ENCODE measurements at places on chromosomes 5 and 9.
A peak's percentile ranks its signal among the peaks of the same experiment; 100 is the strongest.

DNA sequence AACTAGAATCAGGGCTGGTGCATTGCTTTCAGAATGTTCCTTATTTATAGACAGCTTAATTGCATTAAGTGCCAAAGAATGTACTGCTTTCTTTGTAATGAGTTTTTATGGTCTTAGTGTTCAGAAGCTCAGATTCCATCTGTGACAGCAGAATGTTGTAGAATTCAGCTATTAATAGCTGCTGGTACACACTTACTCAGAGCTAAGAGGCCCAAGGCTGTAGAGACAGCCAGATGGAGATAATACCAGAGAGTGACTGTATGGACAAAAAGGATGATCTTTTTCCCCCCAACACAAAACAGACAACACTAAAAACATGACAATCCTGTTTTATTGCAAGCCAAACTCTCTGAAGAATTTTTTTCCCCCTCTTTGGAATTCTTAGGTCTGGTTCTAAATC is 50.2 kb downstream of the PPP2R2B start:
- DNase-seq = no peak

DNA sequence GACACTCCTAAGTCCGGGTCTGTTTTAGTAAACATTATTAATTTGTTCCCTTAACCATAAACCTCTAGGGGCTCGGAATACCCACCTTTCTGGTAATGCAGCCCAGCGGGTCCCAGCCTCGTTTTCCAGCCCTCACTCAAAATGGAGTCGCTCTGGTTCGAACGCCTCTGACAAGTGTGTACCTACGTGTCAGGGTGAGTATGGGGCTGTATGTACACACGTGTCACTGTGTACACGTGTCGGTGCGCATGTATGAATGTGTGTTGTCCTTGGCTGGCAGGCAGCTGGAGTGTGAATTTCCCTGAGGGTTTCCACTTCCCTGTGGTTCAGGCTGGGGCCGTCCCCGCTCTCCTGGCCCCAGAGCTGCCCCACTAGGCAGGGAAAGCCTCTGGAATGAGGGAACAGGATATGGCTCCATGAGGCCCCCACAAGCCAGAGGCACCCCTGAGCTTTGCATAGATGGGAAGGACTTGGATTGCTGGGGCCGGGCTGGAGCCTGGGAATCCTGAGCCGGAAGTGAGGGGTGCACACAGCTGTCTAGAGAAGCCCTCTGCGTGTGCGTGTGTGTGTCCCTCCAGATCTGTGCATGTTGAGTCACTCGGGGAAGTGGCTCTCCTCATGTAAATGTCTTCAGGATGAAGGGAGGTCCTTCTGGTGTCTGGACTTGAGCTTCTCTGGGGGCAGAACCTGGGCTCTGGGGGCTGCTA is 160.8 kb upstream of the IER5L start:
- no peak for DNase-seq

DNA sequence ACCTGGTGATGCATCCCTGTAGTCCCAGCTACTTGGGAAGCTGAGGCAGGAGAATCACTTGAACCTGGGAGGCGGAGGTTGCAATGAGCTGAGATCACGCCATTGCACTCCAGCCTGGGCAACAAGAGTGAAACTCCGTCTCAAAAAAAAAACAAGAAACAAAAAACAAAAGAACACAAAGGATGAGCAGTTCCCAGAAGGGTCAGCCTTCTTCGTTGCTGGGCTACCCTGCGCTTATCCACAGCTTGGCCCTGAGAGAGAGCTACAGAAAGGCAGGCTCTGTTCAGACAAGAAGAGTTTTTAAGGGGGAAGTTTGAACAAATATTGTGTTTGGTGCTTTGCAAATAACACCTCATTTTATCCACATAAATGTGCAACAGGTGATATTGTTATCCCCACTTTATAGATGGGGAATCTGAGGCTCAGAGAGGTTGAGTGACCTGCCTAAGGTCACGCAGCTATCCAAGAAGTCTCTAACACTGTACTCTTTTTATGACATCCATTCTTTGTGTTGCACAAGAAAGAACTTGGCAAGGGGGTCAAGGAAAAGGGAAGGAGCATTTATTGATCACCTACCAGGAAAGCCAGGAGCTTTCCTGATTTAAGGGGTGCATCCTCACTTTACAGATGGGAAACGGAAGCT is 63.7 kb upstream of the NEURL1B start:
- no peak for DNase-seq

DNA sequence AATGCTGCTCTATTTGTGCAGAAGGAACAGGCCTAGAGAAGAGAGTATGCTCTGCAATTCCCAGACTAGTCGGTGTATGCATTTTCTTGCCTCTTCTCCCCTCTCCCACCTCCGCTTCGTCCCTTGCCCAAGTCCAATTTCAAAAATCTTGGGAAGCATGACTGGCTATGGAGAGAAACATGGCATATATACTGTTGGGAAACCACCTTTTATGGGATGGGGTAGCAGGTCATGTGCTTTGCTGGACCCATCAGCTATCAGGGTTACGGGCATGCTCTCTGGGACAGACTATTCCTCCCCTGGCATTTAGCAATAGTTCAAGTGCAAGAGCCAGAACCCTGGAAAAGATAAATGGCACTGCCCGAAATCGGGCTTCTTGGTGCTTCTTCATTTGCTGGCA is 12.0 kb downstream of the ISL1 start:
- no peak for DNase-seq

DNA sequence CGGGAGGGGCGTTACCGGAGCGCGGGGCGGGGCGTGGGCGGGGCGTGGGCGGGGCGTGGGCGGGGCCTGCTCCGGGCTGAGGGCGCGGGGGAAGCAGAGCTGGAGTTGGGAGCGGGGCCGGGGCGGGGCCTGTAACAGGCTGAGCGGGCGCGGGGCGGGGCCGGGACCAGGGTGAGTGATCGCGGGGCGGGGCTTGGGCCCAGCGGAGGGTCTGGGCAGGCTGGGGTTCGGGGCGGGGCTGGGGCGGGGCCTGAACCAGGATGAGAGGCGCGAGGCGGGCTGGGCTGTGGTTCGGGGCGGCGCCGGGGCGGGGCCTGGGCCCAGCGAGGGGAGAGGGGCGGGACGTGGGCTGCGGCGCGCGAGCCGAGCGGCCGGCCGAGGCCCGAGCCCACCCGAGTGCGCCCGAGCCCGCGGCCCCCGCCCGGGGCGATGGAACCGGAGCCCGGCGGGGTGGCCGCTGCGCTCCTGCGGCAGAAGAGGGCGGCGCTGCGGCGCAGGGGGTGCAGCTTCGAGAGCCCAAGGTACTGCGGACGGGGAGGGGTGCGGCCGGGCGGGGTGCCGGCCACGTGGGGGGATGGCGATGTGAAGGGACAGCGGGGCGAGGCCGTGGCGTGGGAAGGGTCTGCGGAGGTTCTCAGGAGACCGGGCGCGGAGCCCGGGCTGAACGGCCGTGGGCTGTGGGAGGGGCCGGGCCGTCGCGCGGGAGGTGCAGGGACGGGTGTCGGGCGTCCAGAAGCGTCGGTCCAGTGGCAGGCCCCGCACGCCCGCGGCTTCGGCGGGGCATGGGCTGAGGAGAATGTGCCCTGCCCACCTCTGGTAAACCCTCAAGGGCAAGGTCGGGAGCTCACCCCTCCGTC is 39.5 kb upstream of the GARNL3 start:
- peak; percentile 60 for DNase-seq

DNA sequence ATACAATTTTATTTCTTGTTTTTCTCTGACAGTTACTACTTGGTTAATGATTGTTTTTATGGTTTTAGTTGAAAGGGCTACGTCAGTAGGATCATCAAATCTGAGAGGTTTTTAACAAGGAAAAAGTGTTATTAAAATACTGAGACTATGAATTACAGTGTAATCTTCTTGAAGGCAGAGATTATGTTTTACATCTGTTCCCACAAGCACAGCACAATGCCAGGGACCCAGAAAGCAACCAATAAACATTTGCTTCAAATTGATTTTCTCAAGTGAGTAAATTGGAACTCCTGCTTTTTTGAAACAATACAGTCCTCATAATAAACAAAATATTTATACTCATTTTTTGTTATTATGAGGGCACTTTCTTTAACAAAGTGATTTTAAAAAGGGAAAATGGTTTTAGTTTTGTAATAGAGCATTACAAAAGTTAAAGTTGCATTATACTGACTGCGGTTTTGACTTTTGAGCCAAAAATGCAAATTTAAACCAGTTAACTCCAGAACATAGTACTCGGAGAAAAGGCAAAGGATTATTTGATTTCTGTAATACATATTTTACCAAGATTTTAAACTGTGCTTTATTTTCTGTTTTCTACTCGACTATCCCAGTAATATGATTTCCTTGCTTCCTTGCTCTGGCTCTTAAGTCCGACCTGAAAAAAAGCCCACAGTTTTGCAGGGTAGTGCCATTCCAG is 176.9 kb downstream of the GDNF start:
- DNase-seq = no peak

GRCh38 chr5:59371525-59372127 is 521.9 kb downstream of the PDE4D start:
- no peak for DNase-seq

DNA sequence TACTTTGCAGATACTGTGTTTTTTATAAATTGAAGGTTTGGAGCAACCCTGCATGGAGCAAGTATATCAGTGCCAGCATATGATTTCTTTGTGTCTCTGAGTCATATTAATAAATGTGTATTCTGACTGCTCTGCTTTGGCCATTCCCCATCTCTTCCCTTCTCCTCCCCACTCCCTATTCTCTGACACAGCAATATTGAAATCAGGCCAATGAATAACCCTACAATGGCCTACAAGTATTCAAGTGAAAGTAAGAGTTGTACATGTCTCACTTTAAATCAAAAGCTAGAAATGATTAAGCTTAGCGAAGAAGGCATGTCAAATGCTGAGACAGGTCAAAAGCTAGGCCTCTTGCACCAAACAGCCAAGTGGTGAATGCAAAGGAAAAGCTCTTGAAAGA is 82.2 kb upstream of the TLX3 start:
- DNase-seq = no peak

GRCh38 chr5:66789434-66789833 is 193.2 kb downstream of the MAST4 start:
- DNase-seq = no peak

GRCh38 chr9:112755016-112755427 is 4.5 kb downstream of the SNX30 start:
- DNase-seq = no peak

GRCh38 chr5:162497455-162497854 is 429.9 kb downstream of the GABRG2 start:
- no peak for DNase-seq

- DNase-seq = no peak
Measured at GRCh38 chr5:178110511-178110910, 2.8 kb upstream of the N4BP3 start.

GRCh38 chr5:103842936-103843335 is 280.3 kb upstream of the NUDT12 start:
- DNase-seq = no peak

DNA sequence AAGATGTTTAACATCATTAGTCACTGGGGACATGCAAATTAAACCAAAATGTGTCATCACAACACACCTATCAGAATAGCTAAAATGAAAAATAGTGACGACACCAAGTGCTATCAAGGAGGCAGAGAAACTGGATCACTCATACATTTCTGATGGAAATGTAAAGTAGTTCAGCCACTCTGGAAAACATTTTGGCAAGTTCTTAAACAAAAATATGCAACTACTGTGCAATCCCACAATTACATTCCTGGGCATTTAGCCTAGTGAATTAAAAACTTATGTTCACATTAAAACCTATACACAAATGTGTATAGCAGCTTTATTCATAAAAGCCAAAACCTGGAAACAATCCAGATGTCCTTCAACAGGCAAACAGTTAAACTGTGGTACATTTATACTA is 53.1 kb downstream of the SVEP1 start:
- no peak for DNase-seq

- no peak for DNase-seq
Measured at GRCh38 chr9:14318934-14319580, 5.1 kb upstream of the NFIB start.

DNA sequence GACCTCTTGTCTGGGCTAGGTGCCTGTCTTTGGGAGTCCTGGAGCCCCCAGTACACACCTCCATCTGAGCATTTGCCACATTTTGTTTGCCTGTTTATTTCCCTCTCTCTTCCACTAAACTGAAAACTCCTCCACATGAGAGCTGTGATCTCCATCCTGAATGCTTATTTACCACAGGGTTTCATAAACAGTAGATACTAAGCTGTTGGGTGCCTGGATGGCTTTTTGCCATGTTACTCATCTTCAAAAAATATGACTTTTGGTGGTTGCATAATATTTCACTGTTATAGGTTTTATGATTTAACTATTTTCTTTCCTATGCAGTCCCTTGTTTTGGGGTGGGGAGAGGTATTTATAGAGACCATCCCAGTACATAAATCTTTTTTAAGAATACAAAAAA is 99.6 kb downstream of the APBA1 start:
- DNase-seq = no peak

GRCh38 chr5:32531885-32532520 is 53.4 kb upstream of the SUB1 start:
- no peak for DNase-seq

- no peak for DNase-seq
Measured at GRCh38 chr5:53322257-53322656, 158.2 kb upstream of the FST start.

- DNase-seq = no peak
Measured at GRCh38 chr9:15942831-15943424, 390.1 kb downstream of the CCDC171 start.

- no peak for DNase-seq
Measured at GRCh38 chr5:80754900-80755299, 100.1 kb upstream of the DHFR start.

- no peak for DNase-seq
Measured at GRCh38 chr9:123483191-123483803, 127.3 kb downstream of the CRB2 start.

- DNase-seq = no peak
Measured at GRCh38 chr9:36551910-36552309, 20.8 kb upstream of the MELK start.

DNA sequence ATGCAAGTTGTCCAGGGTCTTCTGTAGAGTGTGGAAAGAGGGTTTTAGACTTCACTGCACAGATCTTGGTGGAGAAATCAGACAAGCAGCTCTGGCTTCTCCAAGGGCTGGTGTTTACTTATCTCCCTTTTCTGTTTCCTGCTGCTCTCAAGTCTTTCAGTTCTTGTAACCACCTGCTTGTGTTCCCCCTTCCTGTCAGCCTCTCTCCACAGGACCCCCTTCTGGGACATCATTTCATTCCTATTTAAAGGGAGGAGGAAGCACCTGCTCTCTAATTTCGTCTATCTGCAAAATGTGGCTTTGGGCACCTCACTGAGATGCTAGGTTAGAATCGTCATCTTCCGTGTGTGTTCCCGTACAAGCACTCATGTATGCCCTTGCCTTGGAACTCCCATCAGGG is 636.2 kb downstream of the MTRR start:
- DNase-seq = no peak

GRCh38 chr5:162067162-162067561 is 411 bp upstream of the GABRG2 start:
- DNase-seq = no peak

GRCh38 chr9:74556685-74557084 is 59.5 kb downstream of the RORB start:
- DNase-seq = no peak

DNA sequence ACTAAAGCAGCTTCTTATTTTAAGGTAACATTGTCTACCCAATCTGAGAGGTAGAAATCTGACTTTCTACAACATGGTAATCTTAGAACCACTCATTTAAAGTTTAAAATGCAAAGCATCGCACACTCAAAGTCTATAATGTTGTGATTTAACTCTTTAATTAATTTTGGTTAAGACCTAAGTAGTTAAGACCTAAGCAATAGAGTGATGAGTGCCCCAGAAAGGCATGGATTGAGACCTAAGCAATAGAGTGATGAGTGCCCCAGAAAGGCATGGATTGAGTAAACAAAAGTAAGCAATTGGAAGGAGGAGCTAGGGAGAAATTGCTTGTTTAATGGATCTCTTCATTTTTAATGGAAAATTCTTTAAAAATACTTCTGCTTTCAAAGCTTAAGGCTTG is 86.8 kb downstream of the NLN start:
- no peak for DNase-seq

GRCh38 chr5:62312036-62312435 is 6.0 kb downstream of the KIF2A start:
- DNase-seq = no peak

Data from SW 1271 (cell line).